ENCODE measurements at places on chromosomes 2 and 18.

DNA sequence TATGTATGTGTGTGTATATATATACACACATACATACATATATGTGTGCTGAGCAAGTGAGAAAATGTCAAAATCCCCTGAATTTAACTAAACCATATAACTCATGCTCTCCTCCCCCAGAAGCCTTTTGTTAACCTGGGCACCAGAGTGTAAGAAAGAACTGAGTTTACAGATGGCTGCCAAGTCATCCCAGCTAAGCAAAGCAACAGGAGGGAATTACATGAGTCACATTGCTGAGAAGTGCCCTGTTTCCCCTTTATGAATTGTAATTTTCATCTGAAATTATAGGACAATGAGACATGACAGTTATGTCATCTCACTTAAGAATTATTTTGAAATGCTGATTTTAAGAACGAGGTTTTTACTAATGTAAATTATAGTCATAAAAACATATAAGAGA lies 29.9 kb downstream of the SCN7A start:
- peak; percentile 1 for DNase-seq

- no peak for DNase-seq
These were observed 14.0 kb downstream of the MBD2 start for GRCh38 chr18:54210463-54210862.

DNA sequence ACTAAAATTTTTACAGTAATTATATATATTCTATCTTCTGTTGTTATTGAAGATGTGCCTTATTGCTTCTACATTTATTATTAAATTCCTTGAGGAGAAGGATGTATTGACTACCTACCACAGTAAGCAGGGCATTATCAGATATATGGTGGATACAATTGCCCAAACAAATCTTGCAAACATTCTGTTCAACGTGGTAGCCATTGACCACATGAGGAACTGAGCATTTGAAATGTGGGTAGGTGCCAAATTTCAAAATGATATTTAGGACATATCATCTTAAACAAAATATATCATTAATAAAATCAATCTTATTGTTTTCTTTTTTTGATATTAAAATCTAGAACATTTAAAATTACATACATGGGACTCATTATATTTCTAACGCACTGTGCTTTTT lies 11.1 kb downstream of the SCN3A start:
- DNase-seq: no peak

DNA sequence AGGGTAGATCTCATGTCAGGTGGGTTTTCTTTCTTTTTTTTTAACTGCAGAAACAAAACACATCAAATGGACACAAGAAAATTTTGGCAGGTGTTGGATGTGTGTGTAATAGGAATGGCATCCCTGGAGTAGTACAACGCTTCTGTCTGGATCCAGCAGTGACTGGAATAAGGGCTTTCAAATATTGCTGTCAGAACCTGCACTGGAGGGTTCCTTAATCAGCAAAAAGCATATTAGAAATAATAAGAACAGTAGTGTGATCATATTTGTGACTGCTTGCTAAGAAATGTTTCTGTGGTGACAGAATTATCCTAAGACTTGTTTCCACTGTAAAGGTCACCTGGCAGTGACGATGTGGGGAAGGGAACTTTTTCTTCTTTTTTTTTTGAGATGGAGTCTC lies 30.8 kb downstream of the CREG2 start:
- DNase-seq: peak; percentile 1

DNA sequence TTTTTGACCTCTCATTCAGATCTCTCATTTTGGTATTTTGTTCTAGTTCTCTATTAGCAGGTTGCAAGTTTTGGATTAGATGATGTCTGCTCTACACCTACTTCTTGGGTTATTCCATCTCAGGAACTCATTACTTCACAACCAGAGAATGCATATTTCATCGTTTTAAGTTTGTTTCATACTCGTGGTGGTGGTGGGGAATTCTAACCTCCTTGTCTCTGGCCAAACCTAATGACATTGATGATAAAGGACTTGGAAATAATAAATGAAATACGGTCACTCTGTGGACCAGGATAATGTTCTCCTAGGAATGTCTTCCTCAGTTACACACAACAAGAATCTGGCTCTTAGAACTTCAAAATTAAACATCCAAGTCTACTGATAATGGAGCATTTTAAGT lies 115.2 kb downstream of the CDC42EP3 start:
- DNase-seq: no peak

- no peak for DNase-seq
These were observed 494.6 kb upstream of the MYT1L start for GRCh38 chr2:2825516-2826208.

GRCh38 chr2:212712466-212712865 lies 173.9 kb upstream of the ERBB4 start:
- DNase-seq: no peak

GRCh38 chr2:192146069-192147015 lies 48.4 kb downstream of the TMEFF2 start:
- peak; percentile 78 for DNase-seq

DNA sequence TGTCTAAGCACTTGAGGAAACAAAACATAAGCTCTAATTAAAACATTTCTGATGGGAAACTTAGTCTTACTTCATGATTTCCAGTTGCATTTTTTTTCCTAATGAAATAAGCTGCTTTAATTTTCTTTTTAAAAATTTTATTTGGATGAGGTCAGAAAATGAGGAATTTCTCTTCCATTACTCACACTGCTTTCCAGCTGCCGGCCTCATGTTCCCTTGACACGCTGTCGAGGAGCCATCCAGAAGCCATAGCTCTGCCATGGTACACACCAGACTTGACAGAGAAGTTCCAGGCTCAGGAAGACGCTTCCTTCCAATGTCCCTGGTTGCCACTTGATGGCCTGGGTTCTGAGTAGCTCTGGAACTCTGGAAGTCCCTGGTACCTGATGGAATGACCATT lies 12.1 kb upstream of the MAPRE2 start:
- DNase-seq: no peak

GRCh38 chr2:8174641-8175257 lies 507.1 kb upstream of the ID2 start:
- no peak for DNase-seq

GRCh38 chr2:66306483-66306882 lies 128.4 kb upstream of the MEIS1 start:
- DNase-seq: no peak

DNA sequence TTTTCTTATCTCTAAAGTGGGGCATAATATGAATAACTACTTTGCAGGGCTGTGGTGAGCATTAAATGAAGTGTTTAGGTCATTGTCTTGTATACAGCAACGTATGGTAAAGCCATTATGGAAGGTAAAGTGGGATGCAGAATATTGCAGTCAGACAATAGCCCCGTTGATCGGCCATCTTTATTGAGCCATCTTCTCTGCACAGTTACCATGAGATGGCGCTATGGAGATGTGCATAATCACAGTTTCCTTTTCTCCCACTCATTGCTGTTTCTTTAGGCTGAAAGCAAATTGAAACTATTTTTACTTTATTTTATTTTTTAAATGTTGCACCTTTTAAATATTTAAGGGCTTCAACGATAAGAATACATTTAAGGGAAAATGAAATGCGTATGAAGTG lies 108.9 kb downstream of the THSD7B start:
- peak; percentile 3 for DNase-seq

- DNase-seq: no peak
These were observed 138.2 kb downstream of the HDAC4 start for GRCh38 chr2:239262484-239263230.

GRCh38 chr2:64866797-64867196 lies 122.4 kb upstream of the SLC1A4 start:
- no peak for DNase-seq

GRCh38 chr2:200128296-200128695 lies 172.9 kb downstream of the MAIP1 start:
- no peak for DNase-seq

GRCh38 chr2:119028327-119029174 lies 86.6 kb downstream of the MARCO start:
- peak; percentile 36 for DNase-seq

DNA sequence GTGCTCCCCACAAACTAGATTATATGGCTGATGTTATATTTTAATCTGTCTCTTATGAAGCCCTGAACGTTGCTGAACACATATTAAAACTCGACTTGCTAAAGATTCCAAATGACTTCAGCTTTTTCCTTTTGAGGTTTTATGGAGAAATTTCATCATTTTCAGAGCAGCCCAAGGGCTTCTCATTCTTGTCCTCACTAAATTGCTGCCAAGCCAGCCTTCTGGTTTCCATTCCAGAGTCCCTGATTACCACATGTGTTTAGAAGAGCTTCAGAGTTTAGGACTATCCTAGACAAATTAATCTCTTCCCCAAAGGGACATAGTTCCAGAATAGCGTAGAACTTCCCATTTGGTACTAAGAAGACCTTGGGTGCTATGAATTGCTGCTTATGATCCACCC lies 77.8 kb upstream of the CCDC195 start:
- DNase-seq: no peak

DNA sequence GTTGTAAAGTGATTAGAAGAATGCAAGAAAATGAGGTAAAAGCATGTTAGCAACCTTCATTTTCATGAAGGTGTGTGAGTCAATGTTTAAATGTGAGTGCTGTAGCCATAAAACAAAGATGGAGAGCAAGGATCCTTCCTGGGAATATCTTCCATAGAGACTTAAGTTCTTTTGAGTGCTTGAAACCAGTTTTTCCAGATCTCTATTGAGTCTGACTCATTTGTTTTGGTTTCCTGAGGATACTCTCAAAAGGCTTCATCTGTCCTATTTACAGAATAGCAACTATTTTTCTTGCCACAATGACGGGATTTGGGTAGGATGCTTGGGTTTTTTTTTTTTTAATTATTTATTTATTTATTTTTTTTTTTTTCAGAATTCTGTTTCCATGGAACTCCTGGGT lies 45.9 kb upstream of the ASB1 start:
- DNase-seq: no peak

Data from RKO (cell line).